Activated gamma-delta T cell (primary cell): ENCODE measurements at places on chromosomes 7 and 10.

DNA sequence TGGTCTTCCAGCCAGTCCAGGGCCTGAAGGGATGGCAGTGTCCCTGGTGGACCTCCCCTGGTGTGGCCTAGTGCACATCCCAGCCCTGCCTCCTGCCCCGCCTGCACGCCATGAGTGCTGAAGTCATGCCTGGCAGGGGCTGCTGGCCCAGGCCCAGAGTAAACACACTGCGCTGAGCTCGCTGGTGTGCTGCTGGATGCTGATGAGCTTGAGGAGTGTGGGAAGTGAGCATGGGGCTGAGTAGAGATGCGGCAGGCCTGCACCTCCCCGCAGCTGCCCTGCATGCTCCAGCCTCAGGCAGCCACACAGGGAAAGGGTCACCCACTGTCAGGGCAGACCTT is 43.2 kb downstream of the HTRA1 start:
- DNase-seq = no peak

DNA sequence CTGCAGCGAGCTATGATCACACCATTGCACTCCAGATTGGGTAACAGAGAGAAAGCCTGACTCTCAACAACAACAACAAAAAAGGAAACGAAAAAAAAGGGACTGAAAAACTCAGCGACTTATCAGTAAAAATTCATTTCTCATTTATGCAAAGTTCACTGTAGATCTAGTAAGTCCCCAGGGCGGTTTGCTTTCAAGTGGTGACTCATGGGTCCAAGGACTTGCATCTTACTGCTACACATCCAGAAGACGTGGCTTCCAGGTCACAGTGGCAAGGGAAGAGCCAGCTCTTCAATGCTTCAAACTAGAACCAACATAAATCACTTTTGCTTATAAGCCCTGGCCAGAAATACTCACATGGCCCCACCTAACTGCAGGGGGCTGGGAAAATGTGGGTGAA is 178.3 kb upstream of the AUTS2 start:
- DNase-seq = no peak

DNA sequence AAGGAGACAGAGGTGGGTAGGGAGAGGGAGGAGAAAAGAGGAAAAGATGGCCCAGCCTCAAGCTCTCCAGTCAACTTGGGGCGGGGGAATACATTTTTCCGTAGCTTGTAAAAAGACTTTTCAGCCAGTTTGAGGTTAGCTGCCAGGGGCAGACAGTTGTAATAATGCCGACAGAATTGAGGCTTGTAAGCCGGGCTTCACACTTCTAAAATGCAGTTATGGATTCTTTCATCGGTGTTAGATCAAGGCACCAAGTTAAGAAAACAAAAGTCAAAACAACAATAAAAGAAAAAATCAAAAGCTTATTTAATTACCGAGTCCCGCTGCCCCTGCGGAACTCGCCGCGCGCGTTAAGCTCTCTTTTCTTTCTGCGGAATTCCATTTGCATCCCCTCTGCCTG is 448 bp upstream of the EVX1 start:
- DNase-seq = no peak

DNA sequence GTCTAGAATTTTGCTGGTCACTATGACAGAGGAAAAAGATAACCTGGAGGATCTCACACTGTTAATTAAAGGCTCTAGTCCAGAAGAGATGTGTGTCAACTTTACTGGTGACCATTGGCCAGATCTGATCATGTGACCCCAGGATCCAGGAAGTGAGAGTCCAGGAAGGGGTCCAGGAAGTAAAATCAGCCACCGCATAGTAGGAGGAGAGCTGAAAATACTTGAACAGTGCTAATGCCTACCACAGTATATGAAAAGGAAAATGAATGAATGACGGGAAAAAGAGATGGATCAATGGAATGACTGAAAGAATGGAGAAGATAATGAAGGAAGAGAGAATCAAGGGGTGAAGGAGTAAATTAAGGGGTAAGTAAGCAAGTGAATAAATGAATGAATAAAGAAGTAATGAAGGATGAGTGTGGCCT is 415.3 kb downstream of the RPS24 start:
- DNase-seq = no peak

DNA sequence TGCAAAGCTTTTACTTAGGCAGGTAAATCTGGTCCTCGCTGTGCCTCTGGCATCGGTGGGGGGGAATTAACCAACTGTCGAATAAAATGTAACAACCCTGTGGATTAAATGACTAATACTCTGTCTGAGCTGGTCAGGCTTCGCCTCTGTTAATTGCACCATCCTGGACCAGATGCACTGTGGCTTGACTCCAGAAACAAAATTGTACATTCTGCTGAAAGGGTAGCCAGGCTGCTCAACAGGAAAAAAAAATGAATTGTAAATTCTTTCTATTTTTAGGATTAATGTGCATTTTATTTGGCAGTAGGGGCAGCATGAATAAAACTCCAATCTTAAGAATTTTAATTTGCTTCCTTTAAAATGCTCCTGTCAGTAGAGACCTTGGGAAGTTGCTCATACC is 389.4 kb downstream of the SORCS1 start:
- no peak for DNase-seq

GRCh38 chr10:132941640-132942051 is 724 bp downstream of the CFAP46 start:
- DNase-seq = no peak

- DNase-seq = no peak
Observed at GRCh38 chr7:140661124-140661523, 11.6 kb upstream of the ADCK2 start.

DNA sequence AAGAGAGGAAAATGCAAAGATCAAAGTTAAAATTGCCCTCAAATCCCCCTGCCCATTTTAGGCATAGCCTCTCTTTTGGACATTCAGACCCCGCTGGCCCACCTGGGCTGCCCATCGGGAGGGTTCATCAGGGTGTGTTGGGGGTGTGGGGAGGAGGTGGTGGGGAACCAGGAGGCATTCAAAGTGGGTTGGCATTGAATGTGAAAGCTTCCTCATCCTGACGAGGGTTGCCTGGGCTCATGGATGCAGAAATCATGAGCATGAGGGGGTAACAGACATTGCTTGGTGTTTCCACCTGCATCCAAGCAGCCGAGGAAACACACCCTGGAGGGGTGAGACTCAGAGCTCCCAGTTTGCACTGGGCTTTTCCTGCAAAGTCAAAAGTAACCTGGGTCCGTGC is 20.6 kb downstream of the BTBD16 start:
- DNase-seq = no peak

- no peak for DNase-seq
Observed at GRCh38 chr7:127959770-127960169, 71.5 kb downstream of the LRRC4 start.
